ENCODE measurements at places on chromosomes 7 and 10. TPM values are rescaled to one million over a fixed set of nuclear protein-coding genes. Genes with fewer than 3 reads are reported as not detected.

The HOGA1 gene
- 0.85 TPM for total RNA-seq

The PKD2L1 gene
- not detected for total RNA-seq

GRCh38 chr7:41544241-41544640 lies 158.6 kb downstream of the INHBA start:
- no peak for DNase-seq

The FBXL13 gene
- total RNA-seq = 0.85 TPM

The SRRM3 gene
- 2.2 TPM for total RNA-seq

- DNase-seq = peak; percentile 80
These were observed 190.0 kb downstream of the PLXNA4 start for GRCh38 chr7:132386201-132386681.

The SH2D4B gene
- 0.34 TPM for total RNA-seq

DNA sequence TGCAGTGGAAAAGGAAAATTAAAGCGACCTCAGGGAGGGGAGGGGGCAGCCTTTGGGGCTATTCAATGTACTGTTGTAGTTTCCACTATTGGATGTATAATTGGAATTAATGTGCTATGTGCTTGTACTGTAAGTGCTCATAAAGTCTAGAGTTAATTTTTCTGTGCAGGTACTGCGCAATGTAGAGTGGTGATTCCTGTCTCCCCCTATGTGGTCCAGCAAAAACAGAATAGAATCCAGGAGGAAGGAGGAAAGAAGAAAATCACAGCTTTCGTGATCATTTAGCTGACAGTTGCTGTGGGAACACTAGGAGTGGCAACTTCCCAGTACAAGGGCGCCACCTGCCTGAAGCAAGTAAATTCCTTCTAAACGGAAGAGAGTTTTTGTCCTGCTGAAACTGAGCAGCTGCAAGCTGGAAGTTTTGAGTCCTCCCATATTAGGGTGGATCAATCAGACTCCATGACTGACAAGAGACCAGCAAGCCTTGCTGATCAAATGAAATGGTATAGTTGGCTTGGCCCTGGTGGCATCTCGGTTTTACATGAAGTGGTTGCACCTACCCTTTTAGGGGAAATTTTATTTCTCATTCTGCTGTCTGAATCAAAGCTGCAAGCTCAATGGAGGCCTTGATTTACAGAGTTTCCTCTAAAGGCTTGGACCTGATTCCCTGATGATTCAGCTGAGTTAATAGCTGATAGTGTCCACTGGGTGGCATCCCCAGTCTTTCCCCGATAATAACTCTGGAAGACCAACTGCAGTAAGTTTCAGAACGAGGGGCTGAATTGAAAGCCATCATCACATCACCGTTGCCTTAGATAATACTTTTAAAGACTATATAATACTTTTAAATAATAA lies 299.8 kb downstream of the HGF start:
- DNase-seq = peak; percentile 75

The GNAT3 gene
- not detected for total RNA-seq

The PAX4 gene
- not detected for total RNA-seq

DNA sequence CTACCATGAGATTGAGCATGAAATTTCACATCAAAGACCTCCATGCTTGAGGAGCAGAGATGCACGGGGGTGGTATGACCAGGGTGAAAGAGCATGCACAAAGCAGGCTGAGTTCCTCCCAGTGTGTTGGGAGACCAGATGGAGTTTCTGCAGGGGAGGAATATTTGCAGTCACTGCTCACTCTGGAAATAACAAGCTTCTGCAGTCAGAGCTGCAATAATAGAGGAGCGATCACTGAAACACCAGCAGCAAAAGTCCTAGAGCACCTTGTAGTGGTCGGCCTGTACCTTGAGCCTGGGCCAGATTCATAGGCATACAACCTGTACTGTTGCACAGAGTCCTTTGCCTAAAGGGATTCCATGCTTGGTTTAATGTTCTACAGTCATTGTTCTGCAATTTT lies 184.5 kb upstream of the SP8 start:
- DNase-seq = no peak

GRCh38 chr7:5599543-5600200 lies 176.0 kb upstream of the TNRC18 start:
- no peak for DNase-seq

DNA sequence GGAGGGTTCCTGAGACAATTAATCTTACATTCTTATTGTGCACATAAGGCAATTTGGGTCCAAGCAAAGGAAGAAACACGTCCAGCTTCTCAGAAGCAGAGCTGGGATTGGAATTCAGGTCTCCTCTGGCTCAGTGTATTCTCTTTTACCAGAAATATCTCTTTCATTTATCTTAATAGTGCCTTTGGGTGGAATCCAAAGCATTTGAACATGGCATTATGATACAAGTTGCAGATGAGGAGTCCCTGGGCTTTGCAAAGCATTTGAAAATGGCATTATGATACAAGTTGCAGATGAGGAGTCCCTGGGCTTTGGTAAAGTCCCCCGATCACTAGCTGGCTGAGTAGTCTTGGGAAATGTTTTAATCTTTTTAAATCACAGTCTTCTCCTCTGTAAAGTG lies 30.0 kb upstream of the PTN start:
- DNase-seq = no peak

- DNase-seq = no peak
These were observed 174.6 kb downstream of the CCDC71L start for GRCh38 chr7:106486331-106486730.

The DGKI gene
- total RNA-seq = 3.9 TPM

- no peak for DNase-seq
These were observed 678.5 kb upstream of the ANKRD30A start for GRCh38 chr10:36446881-36447280.

The ARL5B gene
- total RNA-seq = 23.0 TPM

The CDC14C gene
- total RNA-seq = not detected

The TEX36 gene
- total RNA-seq = not detected

DNA sequence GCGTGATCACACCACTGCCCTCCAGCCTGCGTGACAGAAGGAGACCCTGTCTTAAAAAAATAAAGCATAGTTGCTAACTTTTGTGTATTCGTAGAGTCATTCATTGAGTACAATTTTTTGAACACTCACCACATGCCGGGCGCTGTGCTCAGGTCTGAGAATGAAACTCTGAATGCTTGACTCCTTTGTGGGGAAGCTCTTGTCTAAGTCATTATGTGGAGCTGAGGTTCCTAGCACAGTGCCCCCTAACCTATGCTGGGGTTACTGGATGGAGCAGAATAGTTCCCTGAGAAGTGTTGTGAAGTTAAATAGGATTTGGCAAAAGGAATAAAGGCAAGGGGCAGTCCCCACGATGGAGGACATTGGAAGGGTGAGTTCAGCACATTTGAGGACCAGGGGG lies 123.3 kb downstream of the CELF2 start:
- DNase-seq = no peak

DNA sequence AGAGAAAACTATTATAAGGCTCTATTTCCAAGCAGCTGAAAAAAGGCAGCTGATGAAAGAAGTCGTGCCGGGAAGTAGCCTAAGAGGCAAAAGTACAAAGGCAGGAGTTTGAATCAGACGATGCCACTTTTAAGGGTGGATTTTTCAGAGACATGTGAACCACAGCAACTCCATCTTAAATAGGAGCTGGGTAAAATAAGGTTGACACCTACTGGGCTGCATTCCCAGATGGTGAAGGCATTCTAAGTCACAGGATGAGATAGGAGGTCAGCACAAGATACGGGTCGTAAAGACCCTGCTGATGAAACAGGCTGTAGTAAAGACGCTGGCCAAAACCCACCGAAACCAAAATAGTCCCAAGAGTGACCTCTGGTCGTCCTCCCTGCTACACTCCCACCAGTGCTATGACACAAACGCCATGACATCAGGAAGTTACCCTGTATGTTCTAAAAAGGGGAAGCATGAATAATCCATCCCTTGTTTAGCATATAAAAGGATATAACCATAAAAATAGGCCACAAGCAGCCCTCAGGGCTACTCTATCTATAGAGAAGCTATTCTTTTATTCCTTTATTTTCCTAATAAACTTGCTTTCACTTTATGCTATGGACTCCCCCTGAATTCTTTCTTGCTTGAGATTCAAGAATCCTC lies 45.5 kb upstream of the PRSS1 start:
- DNase-seq = no peak

The BUB3 gene
- 157 TPM for total RNA-seq

DNA sequence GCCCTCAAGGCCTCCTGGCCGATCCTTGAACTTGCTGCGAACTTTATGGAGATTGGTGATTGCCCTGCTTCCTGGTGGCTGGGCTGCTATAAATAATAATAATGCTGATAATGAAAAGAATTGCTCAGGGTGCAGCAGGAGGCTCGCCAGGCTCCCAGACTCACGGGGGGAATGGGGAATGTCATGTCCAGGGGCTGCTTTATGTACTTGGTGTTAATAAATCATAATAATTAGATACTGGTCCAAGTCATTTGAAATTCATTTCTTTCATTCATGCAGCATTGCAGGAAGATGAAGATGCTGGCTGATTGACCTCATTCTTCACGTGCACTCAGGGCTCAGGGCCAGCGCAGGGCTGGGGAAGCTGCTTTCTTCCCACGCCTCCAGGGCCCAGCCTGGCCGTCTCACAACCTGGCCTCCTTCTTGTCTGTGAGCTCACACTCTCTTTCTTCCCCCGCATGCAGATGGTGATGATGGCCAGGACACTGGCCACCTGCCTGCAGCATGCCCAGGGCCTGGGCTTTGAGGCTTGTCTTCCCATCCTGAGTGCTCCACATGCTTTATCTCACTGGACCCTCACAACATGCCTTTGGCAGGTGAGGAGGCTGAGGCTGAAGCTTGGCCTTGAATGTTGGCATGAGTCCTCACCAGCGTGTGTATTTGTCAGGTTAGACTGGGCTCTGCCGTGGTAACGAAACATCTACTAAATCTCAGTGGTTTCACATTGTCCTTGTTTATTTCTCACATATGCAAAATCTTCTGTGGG lies 138.4 kb upstream of the TNS3 start:
- DNase-seq = no peak

GRCh38 chr10:84605802-84606201 lies 277.4 kb downstream of the CCSER2 start:
- DNase-seq = no peak

- DNase-seq = peak; percentile 73
These were observed 2.7 kb downstream of the IGFBP1 start for GRCh38 chr7:45890902-45891461.

DNA sequence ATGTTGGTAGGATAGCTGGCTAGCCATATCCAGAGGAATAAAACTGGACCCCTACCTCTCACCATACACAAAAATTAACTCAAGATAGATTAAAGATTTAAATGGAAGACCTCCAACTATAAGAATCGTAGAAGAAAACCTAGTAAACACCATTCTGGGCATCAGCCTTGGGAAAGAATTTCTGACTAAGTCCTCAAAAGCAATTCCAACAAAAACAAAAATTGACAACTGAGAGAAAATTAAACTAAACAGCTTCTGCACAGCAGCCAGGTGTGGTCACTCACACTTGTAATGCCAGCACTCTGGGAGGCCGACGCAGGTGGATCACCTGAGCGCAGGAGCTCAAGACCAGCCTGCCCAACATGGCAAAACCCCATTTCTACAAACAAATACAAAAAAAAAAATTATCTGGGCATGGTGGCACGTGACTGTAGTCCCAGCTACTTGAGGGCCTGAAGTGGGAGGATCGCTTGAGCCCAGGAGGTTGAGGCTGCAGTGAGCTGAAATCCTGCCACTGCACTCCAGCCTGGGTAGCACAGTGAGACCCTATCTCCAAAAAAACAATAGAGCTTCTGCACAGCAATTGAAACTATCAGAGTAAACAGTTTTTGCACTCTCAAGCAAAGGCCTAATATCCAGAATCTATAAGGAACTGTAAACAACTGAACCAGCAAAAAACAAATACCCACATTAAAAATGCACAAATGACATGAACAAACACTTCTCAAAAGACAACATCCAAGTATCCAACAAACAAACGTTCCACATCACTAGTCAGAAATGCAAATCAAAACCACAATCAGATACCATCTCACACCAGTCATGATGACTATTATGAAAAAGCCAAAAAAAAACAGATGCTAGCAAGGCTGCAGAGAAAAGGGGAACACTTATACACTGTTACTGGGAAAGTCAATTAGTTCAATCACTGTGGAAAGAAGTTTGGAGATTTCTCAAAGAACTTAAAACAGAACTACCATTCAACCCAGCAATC lies 4.8 kb downstream of the CRPPA start:
- DNase-seq = no peak

GRCh38 chr10:87675396-87676376 lies 16.0 kb downstream of the PAPSS2 start:
- DNase-seq = peak; percentile 88

- no peak for DNase-seq
These were observed 596.6 kb downstream of the GRM8 start for GRCh38 chr7:126656165-126656564.

GRCh38 chr10:76329891-76330575 lies 898.6 kb downstream of the LRMDA start:
- peak; percentile 45 for DNase-seq

- DNase-seq = no peak
These were observed 280.6 kb downstream of the GFRA1 start for GRCh38 chr10:115992236-115992986.

DNA sequence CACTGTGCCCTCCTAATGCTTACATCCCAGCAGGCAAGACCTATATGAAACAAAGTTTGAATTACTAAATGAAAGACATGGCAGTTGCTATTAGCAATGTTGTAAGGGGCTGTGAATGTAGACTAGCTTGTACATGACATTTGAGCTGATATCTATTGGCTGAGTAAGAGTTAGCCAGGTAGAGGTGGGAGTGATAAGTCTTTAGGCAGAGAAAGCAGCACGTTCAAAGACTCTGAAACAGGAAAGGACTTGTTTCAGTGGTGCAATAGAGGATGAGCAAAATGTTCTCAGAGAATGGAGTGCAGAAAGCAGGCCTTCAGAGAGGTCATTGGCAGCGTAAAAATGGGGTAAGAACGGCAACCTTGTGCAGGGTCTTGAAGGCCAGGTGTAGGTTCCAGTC lies 687.6 kb downstream of the AUTS2 start:
- DNase-seq = no peak

Measured in dermis blood vessel endothelial cell (primary cell).